ENCODE measurements at places on chromosomes 11 and 22.

DNA sequence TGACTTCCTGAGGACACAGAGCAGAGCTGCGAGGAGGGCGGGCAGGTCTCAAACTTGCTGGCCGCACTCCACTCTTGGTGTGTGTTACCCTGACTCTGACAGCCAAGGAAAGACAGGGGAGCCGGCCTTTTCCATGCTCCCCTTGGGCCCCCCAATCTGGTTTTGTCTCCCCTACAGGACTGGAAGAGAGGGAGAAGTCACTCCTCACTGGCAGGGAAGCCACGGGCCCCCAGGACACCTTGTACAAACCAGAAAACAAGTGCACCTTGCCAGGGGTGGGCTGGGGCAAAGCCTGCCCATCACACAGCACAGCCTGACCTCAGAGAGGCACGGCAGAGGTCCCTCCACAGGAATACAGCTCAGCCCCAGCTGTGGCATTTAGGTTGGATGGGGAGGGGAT, 20.2 kb downstream of the CBX7 start:
- DNase-seq: no peak

DNA sequence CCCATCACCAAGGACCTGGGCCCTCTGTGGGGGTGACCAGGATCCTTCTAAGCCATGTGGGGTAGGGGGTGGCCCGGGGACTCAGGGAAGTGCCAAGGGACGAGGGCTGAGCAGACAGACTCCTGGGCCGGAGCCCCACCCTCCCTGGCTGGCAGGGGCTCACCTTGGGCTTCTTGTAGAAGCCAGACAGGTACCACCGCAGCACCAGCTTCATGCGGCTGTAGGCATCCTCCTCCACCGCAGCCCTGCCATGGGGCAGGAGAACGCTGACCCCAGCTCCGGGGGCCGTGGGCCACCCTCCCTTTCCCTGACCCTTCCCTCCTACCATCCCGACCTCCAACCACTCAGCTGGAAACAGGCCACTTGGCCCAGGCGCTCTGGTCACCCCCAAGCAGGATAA, 45.9 kb upstream of the CARS1 start:
- no peak for DNase-seq

DNA sequence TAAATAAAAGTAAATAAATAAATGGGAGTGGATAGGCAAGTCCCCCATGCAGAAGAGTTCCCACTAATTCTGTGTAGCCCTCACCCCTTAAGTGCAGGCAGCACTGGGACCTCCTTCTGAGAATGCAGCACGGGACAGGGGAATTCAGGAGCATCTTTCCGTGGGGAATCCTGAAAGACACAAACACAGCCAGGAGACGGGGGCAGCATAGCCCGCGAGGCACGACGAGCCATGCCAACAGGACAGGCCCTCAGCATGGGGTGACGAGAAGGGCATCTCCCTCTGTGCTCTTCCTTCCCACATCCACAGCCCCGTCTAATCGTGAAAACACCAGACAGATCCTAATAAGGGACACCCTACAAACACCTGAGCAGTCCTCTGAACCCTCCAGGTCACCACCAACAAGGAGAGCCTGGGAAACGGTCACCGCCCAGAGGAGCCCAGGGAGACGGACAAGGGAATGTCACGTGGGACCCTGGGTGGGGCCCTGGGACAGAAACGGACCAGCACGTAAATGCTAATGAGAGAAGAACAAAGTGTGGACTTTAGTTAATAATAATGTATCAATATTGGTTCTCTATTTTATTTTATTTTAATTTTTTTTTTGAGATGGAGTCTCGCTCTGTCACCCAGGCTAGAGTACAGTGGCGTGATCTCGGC, 6.8 kb downstream of the KRTAP5-5 start:
- no peak for DNase-seq

- peak; percentile 69 for DNase-seq
Measured at GRCh38 chr11:78586452-78587046, 11.9 kb upstream of the NARS2 start.

DNA sequence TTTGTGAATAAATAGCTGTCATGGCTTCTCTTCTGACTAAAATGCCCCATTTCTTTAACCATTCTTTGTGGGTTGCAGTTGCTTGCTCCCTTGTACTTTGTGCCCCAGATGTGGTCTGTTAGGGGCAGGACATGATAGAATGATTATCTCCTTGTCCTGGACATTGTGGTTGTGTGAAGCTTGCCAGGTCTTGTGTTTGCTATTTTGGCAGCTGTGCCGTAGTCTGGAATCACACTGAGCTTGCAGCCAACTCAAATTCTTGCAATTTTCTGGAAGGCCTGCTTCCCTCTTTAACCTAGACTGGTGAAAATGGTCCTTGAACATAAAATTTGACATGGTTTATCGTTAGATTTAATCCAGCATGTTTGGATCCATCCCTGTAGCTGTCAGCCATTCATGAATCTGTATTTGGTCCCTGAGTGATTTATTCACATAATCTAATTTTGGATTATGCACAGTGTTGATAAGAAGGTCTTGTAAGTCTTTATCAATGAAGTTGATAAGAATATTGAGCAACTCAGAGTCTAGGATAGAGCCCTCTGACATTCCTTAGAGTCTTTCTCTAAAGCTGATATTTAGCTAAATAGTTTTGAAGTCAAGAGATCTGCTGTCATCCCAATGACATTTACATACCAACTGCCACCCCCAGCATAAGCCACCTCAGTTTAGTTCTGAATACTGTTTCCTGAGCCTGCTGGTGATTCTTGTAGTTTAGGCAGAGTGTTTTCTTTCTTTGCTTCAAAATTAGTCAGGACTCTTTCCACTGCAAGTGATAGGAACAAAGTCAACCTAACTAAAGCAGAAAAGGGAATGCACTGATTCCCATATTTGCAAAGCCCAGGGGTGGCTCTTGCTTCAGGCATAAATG, 9.8 kb downstream of the SPON1 start:
- DNase-seq: no peak

DNA sequence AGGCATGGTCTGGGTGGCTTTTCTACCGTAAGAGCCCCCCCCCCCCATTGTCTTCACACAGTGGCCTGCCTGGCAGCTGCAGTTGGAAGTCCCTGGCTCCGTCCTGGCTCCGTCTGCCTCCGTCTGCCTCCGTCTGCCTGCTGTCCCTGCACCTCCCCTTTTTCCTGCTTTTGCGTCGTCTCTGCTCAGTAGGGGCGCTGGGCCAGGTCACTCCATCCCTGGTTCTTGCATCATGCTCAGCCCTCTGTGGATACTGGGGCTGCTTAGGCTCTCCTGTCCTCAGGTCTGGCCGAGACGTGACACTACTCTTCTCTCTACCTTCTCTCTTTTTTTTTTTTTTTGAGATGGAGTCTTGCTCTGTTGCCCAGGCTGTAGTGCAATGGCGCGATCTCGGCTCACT, 27.8 kb downstream of the AP2A2 start:
- DNase-seq: no peak

GRCh38 chr11:11229647-11230046, 123.4 kb downstream of the CSNK2A3 start:
- no peak for DNase-seq

GRCh38 chr11:126476266-126476924, 120.9 kb downstream of the ST3GAL4 start:
- DNase-seq: no peak

GRCh38 chr11:82117362-82117761, 616.3 kb downstream of the FAM181B start:
- DNase-seq: no peak

DNA sequence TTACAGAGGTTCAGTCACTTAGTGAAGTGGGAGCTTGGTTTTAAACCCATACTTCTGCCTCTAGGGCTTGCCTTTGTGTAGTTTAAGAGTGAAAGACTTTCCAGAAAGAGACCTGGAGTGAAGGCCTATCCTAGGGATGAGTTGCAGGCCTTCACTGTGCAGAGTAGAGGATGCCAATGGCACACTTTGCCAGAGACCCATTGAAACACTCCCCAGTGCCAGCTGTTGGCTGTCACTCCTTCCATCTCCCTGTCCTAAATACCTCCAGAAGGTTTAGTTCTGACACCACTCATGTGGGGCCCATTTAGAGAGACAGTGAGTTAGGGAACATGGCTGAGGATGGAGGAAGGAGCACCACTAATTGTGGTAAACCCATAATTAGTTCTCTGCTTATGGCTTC, 31.5 kb downstream of the NAV2 start:
- DNase-seq: no peak

DNA sequence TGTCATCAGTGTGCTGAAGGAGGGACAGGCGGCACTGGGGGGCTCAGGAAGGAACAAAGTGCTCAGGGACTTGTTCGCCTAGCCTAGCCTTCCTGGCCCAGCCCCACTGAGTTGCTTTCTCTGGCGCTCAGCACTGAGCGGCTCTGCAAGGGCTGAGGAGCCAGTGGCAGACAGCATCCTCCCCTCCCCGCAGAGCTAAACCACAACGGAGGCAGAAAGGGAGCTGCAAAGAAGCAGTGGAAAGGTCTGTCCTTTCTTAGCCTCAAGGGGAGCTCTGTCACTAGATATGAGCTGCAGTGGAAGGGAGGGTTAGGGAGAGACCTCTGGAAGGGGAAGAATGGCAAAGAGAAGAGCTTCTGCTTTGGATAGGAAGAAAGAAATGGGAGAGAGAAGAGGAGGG, 89.7 kb upstream of the PHOX2A start:
- DNase-seq: peak; percentile 79

GRCh38 chr11:115313224-115313838, 190.9 kb downstream of the CADM1 start:
- no peak for DNase-seq

All from hematopoietic multipotent progenitor cell treated with erythropoietin and hydrocortisone succinate and interleukin-3 and kit ligand, for 6 days (in vitro differentiated cells).